Activated CD4-positive, alpha-beta T cell treated with anti-CD3 and anti-CD28 coated beads for 4 hours (primary cell): ENCODE measurements at places on chromosomes 6 and 20.

DNA sequence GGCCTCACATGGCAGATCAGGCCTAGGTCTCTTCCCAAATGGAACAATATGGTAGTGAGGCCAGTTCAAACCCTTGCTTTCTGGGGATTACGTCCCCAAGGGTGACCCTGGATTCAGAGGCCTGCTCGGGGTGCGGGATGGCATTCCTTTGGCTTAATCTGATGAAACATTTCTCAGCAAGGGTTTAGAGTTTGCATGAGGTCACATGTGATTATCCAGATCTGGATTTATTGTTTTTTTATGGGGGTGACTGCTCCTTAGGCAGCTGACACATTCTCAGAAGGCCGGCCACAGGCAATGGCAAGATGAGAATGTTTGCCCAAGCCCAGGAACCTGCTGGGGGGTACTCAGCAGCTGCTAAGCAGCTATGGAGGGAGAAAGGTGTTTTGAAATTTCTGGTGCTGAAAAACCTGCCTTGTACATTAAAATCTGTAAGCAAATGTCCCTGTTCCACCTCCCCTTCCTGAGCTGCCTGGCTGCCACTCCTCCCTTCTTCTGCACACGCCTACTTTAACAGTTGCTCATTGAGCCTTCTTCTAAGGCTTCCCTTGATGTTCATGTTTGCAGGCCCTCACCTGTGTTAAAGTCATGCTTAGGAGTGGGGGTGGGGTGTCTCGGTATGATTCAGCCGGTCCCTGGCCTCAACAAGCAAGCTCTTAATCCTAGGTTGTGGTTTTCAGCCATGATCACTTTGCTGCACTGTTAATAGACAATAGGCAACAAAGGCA is 37.9 kb upstream of the FUCA2 start:
- peak; percentile 61 for DNase-seq

GRCh38 chr6:43667245-43668150 is 20.1 kb downstream of the MRPS18A start:
- peak; percentile 77 for DNase-seq

DNA sequence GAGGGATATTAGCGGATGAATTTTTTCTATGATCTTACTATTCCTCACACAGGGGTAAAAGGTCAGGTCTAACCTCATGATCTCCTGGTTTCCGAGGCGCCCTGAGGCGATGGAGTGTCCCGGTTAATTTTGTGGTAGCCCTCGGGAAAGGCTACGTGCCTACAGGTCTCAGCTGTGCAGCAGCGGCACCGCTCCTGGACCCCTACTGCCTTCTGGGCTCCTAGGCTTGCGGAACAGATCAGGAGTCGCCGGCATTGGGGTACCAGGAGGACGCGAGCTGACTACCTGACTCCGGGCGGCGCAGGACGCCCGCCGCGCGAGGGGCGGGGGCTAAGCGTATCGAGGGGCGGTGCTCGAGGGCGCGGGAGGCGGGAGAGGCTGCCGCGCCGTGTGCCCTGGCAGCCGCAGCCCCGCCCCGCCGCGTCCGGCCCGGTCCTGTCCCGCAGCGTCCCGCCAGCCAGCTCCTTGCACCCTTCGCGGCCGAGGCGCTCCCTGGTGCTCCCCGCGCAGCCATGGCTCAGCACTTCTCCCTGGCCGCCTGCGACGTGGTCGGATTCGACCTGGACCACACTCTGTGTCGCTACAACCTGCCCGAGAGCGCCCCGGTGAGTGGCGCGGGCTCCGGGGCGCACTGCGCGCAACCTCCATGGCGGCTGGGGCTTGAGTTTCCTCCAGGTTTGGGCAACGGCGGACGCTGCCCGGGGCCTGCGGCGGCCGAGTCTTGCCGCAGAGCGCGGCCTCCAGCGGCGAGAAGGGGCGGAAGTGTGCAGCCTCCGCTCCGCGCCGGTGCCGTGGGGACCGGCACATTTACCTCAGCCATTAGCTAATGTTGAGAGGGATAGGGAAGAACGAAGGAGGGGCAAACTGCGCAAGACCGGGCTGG is at the start of gene NT5DC1:
TSS of gene NT5DC1 (plus strand) at position 435 of the 883 bp plus-strand sequence. CDS start at position 513, 78 bp downstream.
- peak; percentile 82 for DNase-seq

DNA sequence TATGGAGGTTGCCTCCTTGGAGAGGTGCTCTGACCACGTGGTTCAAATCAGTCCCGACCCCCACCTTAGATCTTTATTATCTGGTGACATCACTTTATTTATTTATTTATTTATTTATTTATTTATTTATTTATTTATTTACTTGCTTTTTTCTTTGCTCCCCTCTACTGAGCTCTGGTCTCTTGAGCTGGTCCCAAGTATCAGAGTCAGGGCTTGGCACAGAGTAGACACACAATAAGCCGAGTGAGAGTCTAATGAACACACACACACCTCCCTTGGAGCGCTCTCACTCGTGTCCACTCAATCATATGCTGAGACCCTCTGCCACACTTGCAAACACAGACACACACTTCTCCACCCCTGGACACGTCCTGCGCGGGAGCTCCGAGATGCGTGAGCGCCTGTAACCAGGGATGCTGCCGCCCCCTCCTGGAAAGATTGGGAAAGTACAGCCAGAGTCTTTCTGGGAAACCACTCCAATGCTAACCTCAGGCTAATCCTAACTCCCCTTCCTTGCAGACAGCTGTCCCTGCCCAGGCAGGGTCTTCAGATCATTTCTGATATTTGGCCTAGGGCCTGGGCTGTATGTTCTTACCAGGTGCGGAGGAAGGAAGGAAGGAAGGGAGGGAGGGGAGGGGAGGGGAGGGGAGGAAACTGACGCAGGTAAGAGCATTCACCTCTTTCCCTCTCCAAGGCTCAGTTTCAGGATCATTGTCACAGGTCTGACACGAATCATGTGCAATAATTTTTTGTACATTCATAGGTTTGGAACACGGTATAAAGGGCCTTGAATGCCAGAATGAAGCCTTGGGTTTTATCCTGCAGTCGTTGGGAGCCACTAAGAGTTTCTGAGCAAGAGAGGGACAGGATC is 70.9 kb downstream of the STK35 start:
- DNase-seq = peak; percentile 69

GRCh38 chr20:32832664-32833063 is 12.9 kb downstream of the MAPRE1 start:
- no peak for DNase-seq

GRCh38 chr6:78489874-78490273 is 377.5 kb upstream of the IRAK1BP1 start:
- DNase-seq = no peak

- no peak for DNase-seq
Observed at GRCh38 chr6:7154341-7155139, 46.8 kb downstream of the RREB1 start.

DNA sequence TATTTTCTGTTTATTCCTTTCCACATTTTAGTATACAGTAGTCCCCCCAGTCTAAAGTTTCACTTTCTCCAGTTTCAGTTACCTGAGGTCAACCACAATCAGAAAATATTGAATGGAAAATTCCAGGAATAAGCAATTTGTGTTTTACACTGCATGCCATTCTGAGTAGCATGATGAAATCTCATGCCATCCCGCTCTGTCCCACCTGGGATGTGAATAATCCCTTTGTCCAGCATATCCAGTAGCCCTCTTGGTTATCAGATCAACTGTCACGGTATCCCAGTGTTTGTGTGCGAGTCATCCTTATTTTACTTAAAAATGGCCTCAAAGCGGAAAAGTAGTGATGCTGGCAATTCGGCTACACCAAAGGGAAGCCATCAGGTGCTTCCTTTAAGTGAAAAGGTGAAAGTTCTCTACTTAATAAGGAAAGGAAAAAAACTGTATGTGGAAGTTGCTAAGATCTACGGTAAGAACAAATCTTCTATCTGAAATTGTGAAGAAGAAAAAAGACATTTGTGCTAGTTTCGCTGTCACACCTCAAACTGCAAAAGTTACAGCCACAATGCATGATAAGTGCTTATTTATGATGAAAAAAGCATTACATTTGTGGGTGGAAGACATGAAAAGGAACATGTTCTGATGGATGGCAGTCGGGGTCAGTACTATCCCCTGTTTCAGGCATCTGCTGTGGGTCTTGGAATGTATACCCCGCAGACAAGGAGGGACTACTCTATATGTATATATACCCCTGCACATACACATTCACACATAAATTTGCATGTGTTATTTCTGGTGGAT is 11.3 kb downstream of the NOX3 start:
- DNase-seq = no peak

DNA sequence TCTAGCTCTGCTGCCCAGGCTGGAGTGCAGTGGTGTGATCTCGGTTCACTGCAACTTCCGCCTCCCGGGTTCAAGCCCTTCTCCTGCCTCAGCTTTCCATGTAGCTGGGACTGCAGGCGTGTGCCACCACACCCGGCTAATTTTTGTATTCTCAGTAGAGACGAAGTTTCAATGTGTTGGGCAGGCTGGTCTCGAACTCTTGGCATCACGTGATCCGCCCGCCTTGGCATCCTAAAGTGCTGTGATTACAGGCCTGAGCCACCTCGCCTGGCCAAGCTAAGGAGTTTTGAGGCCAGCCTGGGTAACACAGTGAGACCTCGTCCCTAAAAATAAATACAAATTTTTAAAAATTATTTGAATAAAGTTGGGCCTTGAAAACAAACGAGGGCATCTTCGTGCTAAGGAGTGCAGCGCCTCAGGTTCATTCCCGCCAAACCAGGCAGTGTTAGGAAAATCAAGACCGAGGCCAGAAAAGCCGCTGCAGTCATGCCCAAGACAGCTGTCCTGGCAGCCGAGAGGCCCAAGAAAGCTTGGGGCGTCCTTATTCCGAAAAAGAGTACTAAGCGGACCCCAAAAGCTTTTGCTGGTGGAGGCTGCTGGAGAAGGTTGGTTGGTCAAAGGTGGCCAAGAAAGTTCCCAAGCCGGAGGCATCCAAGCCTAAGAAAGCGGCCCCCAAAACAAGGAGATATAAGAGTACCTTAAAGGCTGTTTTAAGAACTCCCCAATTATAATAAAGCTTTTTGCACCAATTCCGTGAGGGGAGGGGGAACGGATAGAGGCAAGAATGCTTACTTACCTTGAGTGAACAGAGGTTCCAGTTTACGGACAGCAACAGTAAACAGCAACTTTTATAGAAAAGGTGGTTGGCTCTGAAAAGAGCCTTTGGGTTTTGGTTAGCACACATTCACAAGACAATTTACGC is 109.0 kb downstream of the HFE start:
- DNase-seq = no peak

GRCh38 chr6:5992551-5993225 is 14.0 kb downstream of the NRN1 start:
- no peak for DNase-seq

- DNase-seq = no peak
Observed at GRCh38 chr6:15316754-15317153, 70.9 kb downstream of the JARID2 start.

GRCh38 chr6:11700118-11700718 is 78.4 kb downstream of the ADTRP start:
- no peak for DNase-seq

- no peak for DNase-seq
Observed at GRCh38 chr6:142238881-142239280, 62.9 kb upstream of the ADGRG6 start.

GRCh38 chr6:90708206-90708737 is 121.4 kb upstream of the MAP3K7 start:
- DNase-seq = no peak

- DNase-seq = no peak
Observed at GRCh38 chr6:157561929-157562810, 181.2 kb downstream of the ZDHHC14 start.

DNA sequence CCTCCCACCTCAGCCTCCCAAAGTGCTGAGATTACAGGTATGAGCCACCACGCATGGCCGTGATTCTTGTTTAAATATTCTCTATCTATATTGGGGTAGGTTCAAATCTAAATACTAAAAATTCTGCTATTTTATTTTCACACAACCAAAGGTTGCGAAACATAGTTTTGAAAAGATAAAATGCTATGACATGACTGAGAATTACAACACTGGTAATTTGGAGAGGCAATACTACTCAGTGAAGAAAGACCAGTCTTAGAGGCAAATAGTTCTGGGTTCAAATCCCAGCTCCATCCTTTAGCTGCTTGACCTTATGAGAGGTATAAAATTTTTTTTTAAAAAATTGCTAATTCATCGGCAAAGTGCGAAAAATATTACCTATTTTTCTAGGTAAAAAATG is 137.0 kb upstream of the PREP start:
- no peak for DNase-seq

DNA sequence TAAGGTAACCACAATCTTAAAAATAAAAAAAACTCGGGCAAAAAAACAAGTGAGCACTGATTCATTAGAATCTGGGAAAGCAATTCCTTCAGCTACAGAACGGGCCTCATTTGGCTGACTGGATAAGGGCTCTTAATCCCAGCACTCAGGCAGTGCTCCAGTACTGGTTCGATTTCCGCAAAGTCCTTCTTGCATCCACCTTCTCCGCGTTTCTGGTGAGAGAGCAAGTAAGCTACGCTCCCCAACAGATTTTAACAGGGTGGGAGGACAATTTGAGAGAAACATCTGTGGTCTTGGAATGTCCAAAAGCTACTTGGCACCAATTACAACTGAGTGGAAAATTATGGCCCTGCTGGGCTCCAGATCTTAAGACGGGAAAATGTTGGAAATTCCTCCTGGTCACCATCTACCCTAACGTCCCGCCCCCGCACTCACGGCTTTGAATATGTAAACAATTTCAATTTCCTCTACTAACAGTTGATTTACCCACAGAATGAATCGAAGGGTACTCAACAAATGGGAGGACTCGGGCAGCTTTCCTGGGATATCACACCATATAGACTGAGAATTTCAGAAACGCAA is 18.1 kb upstream of the ZSCAN9 start:
- DNase-seq = no peak

DNA sequence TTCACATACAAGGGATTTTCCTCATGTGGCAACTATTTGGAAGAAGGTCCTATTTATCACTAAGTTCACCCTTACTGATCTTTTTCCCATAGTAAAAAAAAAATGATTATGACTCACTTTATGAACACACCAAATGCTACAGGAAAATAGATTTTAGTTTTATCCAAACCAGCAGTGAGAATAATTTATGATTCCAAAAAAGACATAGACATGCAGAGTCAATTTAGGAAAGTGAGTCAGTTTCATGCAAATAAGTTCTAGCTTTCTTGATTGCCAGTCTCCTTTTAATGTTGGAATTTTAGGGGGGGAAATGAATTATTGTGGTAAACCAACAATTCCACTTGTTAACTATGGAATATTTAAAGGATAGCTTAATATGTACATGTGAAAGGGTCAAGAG is 64.0 kb upstream of the RNF146 start:
- no peak for DNase-seq

DNA sequence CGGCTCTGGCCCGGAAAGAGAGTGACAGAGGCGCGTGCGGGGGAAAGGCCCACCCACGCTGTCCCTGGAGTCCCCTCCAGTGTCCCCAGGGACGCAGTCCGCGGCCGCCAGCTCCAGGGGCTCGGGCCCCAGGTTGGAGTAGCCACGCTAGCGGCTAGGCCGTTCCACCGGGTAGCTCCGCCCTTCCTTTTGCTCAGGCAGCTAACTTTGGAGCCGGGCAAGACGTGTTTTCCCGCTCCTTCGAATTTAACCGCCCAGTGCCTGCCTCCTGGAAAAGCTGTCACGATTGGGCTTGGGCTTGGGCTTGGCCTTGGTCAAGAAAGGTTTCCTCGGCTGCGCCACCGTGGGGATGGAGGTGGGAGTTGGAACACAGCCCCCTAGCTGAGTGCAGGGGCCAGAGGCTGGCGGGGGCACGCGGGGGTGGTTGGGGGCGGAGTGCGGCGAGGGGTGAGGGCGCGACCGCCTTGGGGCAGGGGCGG is 4.7 kb downstream of the LINC00237 start:
- no peak for DNase-seq

- DNase-seq = no peak
Observed at GRCh38 chr6:4962905-4963304, 40.9 kb downstream of the RPP40 start.

GRCh38 chr20:22924949-22925612 is 110.0 kb upstream of the SSTR4 start:
- no peak for DNase-seq

GRCh38 chr20:38350879-38351775 is 4.8 kb downstream of the LBP start:
- DNase-seq = no peak

- DNase-seq = no peak
Observed at GRCh38 chr20:2845607-2846006, 5.1 kb downstream of the VPS16 start.
